ENCODE measurements at places on chromosomes 2 and 18.

DNA sequence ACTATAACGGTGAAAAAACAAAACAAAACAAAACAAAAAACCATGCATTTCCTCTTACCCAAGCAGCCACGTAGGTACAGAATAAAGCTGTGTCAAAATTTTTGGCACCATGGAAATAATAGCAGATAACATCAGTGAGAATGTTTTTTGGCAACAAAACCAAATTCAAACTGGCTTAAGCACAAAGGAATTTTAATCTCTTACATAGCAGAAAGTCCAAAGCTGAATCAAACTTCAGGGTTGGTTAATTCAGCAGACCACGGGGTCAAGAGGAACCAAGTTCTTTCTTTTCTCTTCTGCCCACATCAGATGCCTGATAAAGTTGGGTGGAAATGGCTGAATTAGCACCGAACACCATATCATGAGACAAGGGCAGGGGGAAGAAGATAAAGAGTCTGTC is 129.5 kb downstream of the PAX3 start:
- DNase-seq, result no peak

GRCh38 chr2:189837326-189837725 is 53.1 kb downstream of the PMS1 start:
- DNase-seq, result no peak

DNA sequence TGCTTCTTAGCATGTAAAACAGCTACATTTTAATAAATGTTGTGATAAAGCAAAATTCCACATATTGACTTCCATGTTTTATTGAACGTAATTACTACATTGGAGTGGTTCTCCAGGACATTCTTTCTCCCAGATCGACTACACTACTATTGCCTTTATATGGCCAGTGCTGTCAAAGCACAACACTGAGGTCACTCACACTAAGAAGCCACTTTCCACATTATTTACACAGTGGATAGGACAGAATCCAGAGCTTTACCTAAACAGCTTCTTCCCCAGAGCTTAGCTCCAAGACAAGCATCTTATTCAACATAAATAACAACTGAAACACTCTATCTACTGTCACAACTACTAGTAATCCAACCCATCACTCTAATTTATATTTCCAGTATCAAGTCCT is 73.9 kb upstream of the WDR75 start:
- no peak for DNase-seq

DNA sequence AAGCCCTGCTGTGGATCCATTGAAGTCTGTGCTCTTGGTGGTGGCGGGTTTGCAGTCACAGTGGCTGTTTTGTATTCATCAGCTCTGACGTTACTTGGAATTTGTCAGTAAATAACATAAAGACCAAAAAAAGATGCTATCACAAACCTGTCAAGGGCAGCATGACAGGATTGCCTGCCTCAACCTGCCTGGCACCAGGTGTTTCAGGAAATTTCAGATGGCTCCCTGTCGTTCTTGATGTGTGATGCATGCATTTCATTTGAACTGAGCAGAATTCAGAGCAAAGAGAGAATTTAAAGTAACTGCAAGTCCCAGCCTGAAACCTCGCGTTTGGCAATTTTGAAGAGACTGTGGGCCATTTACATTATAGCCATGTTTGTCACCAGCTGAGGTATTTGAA is 50.3 kb upstream of the EPC2 start:
- DNase-seq, result no peak

- no peak for DNase-seq
Measured at GRCh38 chr2:101569886-101570520, 95.1 kb upstream of the RFX8 start.

DNA sequence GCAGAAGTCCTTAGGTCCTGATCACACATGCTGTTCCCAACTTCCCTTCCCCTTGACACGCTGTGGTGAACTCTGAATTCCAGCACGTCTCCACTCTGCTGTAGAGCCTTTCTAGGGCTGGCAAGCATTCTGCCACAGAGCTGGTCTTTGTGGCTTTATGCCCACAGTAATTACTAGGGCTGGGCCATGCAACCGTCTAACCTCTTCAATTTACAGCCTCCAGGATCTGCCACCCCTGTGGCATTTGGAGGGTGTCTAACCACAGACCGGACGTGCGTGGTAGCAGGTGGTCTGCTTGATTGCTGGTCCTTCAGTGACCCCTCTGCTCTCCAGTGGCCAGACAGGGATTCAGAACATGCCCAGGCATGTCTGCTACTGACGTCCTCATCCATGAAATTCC is 43.1 kb upstream of the TGFA start:
- no peak for DNase-seq

DNA sequence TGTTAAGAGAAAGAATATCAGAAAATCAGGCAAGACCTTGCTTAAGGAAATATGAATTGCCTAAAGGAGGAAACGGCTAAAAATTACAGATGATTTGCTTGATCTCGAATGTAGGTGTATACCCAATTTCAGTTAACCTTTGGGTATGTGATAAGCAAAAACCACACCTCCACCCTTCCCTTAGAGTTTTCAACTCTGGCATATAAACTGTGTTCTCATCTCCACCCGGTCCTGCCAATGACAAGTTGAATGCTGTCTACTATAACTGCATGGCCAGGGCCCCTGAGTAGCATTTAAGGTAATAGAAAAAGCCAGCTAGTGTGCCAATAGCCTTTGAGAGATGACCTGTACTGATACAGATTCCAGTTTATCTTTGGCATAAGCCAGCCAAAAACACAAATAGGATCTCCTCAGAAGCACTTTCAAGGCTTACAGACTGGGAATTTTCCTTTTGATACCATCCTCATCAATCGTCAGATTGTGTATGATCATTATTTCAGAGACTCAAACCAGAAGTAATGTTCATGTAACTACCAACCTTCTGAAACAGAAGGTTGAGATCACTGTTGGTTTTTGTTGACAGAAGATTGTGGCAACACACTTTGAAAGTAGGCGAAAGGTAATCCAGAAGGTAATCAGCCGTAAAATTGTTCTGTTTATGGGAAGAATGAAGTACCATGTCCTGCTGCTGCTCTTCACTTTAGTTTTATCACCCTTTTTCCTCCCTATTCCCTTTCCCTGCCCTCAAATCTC is 163.1 kb downstream of the GFPT1 start:
- no peak for DNase-seq
